ENCODE measurements at places on chromosomes 16 and 17.
A peak's percentile ranks its signal among the peaks of the same experiment; 100 is the strongest.

DNA sequence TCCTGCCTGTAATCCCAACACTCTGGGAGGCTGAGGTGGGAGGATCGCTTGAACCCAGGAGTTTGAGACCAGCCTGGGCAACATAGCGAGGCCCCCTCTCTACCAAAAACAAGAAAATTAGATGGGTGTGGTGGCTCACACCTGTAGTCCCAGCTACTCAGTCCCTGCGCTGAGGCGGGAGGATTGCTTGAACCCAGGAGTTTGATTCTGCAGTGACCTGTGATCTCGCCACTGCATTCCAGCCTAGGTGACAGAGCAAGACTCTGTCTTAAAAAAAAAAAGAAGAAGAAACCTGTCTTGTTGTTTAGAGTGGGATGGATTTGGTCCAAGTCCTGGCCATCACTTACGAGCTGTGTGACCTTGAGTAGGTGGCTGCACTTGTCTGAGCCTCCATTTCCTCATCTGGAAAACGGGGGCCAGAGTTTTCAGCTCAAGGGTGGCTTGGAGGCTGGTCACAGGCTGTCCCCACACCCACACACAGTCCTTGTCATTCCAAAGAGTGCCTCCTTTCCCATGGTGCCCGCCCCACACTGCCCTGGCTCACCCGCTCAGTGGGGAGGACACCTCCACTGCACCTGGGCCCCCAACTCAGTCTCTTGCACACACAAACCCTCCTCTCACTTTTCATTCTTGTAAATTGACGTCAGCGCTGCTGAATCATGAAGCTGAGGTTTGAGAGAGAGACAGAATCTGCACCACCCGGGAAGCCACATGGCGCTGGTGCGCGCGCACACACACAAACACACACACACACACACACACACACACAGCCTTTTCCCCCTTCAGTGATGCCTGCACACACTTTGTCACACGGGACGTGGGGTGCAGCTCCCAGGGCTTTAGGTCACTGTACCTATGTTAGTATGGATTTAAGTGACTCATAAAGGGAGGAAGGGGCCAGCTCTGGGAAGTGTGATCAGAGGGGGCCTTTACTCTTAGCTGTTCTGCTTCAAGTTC is 4.2 kb downstream of the SOCS1 start:
- DNase-seq, result peak; percentile 81

DNA sequence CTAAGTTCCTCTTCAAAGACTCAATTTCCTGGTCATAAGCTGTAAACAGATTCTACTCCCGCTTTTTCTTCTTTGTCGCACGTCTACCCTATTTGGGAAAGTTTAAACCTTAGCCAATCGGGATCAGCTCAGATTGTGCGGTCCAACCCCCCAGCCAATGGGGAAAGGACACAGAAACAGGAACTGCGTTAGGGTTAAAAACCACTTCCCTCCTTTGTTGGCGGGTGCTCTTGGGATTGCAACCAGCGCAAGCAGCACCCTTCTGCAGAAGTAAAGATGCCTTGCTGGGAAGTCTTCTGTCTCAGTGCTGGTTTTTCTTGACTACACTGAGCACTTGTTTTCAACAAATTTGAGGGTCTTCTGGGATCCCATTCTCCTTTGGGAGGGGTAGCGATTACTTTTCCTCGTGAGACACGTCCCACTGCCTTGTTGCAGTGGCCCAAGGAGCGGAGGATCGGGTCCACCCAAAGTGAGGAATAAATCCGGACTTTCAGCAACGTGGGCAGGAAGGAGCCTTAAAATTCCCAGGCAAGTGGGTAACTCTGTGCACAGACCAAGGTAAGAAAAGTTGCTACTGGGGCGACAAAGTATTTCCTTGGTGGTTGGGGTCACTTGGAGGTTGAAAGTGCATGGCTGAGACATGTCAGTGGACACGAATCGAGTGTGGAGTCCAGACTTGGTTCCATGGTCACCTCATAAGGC is 1.0 kb upstream of the YPEL3 start:
- no peak for DNase-seq

- no peak for DNase-seq
These were observed 2.6 kb downstream of the DNAH2 start for GRCh38 chr17:7720125-7720524.

DNA sequence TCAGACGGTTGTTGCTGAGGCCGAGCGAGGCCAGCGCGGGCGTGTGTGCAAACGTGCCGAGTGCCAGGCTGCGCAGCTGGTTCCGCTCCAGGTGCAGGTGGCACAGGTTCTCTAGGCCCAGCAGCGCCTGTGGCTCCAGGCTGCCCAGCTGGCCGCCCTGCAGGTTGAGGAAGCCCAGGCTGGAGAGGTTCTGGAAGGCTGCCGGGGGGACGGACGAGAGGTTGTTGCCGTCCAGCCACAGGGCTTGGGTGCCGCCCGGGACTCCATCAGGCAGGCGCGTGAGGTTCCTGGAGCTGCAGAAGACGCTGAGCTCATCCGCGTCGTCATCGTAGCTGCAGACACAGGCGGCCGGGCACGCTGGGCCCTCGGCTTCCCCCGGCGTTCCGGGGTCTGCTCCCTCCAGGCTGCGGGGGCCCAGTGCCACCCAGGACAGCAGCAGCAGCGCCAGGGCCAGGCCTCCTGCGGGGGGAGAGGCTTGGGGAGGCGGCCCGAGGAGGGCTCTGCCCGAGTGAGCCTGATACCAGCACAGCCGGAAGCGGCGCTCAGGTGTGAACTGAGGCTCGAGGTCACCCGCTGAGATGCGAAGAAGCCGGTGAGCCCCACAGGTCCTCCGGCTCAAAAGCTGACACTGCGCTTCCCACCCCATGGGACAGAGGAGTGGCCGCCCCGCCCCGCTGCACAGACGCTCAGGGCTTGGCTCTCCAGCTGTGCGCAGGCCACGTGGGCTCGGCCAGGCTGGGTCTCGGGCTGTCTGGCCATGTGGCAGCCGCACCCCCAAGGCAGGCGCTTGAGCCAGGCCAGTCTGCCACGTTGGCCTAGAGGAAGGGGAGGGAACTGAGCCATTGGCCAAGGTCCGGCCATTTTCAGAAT is 1.3 kb downstream of the IGFALS start:
- no peak for DNase-seq

DNA sequence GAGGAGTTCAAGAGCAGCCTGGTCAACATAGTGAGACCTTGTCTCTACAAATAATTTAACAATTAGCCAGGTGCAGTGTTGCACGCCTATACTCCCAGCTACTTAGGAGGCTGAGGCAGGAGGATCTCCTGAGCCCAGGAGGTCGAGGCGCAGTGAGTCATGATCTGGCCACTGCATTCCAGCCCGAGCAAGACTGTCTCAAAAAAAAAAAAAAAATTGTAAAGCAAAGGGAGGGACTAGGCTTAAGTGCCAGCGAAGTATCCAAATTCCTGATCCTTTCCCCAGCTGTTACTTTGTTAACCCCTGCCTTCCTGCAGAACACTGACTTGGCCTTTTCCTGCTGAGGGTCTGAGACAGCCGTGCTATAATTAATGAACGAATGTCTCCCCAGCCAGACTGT is 2.7 kb downstream of the GDPD3 start:
- no peak for DNase-seq

GRCh38 chr17:37725021-37725595 is 19.8 kb downstream of the HNF1B start:
- no peak for DNase-seq

- no peak for DNase-seq
These were observed 2.2 kb downstream of the SERPINF2 start for GRCh38 chr17:1744551-1745512.

DNA sequence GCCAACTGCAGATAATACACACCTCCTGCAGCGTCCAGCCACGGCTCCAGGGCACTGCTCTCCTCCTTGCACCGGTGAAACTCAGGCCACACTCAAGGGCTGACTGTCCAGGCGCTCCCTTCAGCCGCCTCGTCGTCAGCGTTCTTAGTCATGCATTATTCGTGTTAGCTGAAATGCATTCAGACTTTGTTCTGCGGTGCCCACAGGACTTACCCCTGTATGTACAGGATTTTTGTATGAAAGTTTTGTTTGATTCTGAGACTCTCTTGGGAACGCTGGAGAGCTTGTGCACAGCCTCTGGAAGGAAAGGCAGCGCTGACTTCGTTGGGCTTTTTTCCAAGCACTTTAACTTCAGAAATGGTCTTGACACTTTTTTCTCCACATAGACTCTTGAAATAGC is 22.1 kb downstream of the CIBAR2 start:
- DNase-seq, result no peak

- no peak for DNase-seq
These were observed 17.3 kb downstream of the KANSL1 start for GRCh38 chr17:46175891-46176290.

GRCh38 chr16:15822957-15823356 is 33.9 kb downstream of the MYH11 start:
- DNase-seq, result no peak

- DNase-seq, result peak; percentile 75
These were observed 77.0 kb upstream of the TNRC6C start for GRCh38 chr17:77881545-77881944.

- no peak for DNase-seq
These were observed 61.2 kb downstream of the HS3ST3A1 start for GRCh38 chr17:13540546-13540945.

DNA sequence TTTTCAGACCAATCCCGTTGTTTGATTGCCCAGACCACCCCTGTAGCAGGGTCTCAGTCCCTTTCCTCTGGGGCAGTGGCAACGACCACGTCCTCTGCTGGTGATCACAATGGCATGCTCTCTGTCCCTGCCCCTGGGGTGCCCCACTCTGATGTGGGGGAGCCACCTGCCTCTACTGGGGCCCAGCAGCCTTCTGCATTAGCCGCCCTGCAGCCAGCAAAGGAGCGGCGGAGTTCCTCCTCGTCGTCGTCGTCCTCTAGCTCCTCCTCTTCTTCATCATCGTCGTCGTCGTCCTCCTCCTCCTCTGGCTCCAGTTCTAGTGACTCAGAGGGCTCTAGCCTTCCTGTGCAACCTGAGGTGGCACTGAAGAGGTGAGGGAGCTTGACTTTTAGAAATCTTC is 9.2 kb downstream of the ELOB start:
- DNase-seq, result no peak

DNA sequence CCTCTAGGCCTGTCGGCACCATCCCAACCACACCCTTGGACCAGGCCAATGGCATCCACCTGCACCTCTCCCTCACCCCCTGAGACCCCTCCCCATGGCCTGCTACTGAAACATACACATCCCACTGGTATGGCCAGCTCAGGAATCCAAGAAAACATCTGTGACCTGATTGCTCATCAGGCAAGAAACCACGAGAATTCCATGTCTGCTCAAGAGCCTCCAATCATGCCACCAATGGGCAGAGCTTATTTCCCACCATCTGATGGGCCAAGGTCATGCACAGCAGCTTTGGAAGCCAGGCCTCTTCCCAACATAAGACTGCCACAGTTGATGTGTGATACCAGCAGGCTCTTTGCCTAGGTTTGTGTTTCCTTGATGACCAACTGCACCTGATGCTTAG is 190.1 kb downstream of the C16orf78 start:
- no peak for DNase-seq

DNA sequence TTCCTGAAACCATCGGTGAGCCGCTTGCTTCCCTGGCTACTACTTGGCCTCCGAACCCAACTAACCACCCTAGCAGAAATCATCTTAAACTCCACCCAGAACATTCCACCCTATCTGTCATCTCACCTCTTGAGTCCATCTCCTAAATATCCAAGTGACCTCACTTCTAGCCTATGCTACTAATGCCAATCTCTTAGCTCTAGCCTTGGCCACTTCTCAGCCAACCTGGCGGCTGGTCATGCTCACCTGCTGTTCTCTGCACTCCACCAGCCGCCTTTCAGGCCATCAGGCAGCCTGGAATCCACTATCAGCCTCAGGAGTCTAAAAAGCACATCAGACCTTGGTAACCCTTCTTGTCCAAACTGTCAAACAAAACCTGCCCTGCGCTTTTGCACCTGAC is 11.9 kb upstream of the CYTH1 start:
- no peak for DNase-seq

DNA sequence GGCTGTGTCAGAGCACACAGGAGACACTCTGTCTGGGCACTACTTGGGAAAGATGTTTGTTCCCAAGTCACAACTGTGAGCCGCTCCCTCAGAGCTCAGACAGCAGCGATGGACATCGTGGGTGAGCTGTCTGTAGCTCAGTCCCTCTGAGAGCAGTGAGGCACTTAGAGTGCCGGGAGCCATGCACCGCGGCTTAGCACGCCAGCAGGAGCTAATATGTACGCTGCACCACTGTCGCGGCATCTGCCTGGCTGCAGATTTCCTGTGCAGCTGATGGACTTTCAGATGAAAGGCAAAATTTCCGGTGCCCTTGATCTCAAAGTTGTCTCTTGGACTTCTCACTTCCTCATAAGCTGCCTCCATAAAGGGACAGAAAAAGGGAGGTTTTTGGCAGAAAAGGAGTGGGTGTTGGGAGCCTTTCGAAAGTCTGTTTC is 92.8 kb upstream of the ZNF469 start:
- no peak for DNase-seq

DNA sequence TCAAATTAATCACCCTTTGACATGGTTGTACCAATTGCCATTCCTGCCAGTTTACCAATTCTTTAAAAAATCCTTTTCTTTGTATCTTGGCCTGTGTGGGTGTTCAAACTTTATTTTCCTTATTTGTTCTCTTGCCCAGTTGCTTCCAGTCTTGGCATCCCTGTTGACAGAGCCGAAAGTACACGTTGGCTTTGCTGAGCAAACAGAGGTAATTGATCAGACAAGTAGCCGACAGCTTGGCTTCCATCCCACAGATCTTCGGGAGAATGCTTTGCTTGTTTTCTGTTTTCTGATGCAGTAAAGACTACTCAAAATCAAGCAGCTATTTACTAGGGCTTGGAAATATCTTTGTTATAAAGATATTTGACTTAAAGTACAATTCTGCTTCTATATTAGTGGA is 506.8 kb upstream of the SALL1 start:
- DNase-seq, result no peak

DNA sequence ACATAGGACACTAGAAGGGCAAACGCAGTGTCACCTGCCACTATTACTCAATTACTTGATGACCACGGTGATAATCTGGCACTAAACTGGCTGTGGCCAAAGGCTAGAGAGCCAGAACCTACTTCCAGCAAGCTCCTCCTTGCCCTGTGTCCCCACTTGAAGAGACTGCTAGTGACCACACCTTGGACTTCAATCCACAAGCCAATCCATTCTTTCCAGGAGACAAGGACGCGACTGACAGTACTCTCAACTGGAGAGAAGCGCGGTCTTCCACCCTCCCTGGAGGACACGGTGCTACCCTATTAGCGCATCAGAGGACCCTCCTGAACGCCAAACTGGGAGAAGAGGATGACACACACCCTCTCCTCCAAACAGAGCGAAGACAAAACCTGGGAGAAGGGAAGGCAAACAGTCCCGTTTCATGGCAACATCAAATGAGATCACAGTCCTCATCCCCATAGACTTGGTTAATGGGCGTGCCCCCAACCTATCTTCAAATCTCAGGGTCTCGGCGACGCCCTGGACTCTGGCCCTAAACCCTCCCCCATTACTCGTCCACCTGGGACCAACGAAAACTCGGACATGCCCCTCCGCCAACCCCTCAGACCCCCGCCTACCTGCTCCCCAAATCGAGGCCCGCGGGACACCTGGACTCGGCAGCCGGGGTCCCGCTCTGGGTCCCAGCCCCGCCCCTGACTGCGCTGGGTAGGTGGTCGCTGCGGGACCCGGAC is 508 bp downstream of the FLCN start:
- peak; percentile 7 for DNase-seq
